ENCODE measurements at places on chromosomes 6 and 20.
A peak's percentile ranks its signal among the peaks of the same experiment; 100 is the strongest.

GRCh38 chr6:10084111-10084986 is 330.5 kb downstream of the TFAP2A start:
- DNase-seq, result no peak

DNA sequence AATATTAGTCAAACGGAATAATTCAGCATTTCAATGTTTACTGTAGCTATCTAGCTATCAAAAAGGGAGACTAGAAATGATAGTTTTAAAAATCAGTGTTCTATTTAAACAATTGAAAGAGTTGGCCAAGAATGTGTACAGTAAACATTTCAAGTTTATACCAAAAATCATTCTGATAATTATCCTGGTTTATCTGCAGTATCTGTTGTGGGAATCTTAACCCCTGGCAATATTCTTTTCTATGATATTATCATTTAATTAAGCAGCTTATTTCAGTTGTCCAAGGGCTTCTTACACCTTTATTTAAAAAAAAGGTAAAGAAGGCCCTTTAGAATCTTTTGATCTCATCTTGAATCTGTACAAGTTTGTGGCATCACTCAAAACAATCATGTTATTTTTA is 125.1 kb downstream of the PHACTR1 start:
- DNase-seq, result no peak

DNA sequence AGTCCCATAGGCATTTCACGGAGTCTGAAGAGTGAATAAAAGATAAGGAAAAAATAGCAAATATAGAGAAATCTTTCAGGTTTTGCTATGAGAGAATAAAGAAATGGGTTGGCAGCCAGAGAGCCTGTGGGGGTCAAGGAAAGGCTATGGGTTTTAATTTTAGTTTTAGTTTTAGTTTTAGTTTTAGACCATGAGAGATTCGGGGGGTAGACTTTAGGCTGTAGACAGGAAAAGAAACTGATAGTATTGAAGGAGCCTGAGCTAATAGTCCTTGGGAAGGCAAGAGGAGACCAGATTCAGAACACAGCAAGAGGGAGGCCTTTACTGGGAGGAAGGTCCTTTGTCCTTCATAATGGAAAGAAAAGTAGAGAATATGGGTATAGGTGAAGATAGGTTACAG is 19.3 kb downstream of the DOP1A start:
- no peak for DNase-seq

DNA sequence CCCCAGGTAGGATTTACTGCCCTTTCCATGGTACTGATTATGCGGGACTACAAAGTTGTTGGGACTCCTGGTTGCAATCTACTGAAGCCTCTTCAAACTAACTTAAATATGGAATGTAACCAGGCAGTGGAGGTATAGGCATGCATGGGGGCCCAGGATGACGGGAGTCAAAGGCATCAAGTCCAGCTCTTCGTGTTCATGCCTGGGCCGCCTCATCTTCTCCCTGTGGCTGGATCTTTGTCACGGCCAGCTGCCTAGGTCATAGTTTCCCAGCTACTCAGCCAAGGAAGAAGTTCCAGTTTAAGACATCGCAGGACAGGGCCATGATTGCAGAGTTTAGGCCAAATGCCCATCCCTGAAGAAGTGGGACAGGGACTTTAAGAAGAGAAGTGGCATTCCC is 20.5 kb downstream of the LYRM2 start:
- no peak for DNase-seq

- DNase-seq, result peak; percentile 43
Observed at GRCh38 chr6:64217721-64218620, 582.4 kb downstream of the PHF3 start.

Data from HS-5 (cell line).